ENCODE measurements at places on chromosomes 12 and 14.

- DNase-seq, result no peak
These were observed 1.0 kb downstream of the KLHL33 start for GRCh38 chr14:20434701-20435581.

GRCh38 chr12:14852880-14853279, 9.6 kb upstream of the ART4 start:
- DNase-seq, result no peak

DNA sequence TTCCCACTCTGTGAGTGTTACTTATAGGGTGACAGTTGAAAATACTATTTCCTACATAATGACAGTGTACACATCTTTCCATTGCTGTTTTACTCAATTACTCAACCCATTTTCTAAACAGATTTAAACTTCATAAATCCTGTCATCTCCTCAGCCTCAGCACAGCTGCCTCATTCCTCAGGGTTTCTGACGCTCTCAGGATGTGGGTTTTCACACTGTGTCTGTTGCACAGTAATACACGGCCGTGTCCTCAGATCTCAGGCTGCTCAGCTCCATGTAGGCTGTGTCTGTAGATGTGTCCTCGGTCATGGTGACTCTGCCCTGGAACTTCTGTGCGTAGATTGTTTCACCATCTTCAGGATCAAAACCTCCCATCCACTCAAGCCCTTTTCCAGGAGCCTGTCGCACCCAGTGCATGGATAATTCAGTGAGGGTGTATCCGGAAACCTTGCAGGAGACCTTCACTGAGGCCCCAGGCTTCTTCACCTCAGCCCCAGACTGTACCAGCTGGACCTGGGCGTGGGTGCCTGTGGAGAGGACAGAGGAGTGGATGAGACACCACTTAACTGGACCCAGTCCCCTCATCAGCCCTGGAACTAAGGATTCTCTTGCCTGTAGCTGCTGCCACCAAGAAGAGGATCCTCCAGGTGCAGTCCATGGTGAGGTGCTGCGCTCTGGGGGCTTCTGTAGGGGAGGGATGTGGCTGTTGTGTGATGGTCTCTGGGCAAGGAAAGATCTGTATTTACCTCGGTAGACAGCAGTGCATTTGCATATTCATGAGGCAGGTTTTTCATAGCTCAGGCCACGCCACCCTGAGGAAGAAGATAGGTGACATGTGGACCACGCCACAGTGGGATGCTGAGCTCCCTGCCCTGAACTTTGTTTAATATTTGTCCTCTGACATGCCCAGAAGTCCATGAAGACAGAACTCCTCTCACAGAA, 750.2 kb downstream of the TMEM121 start:
- no peak for DNase-seq

DNA sequence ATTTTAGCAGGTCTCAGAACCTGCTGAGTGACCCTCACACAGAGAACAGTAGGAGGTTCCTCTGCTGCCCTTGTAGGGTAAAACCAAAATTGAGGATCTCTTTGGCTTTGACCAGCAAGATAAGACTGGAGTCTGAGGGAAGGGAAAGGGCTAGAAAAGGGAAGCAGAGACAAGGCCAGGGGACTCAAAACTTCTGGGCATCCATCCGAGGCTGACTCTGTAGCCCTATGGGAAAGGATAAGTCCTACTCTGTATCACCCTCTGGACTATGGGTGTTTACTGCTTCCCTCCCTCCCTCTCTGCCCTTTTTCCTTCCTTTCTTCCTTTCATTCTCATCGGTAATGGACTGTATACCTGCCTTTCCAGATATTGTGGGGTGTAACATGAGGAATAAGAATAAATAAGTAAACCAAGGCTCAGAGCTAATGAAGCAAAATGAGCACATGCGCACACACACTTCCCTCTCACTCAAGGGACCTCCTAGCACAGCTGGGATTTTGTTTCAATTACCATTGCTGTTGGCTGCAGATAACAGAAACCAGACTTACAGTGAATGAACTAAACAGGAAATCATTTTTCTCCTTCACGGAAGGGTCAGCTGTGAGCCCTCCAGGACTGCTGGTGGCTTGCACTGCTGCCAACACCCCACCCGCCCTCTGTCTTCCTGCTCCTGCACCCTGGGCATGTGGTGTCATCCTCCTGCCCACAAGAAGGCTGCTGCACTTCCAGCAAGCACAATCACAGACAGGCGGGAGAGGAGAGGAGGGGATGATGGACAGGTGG, 404.4 kb upstream of the CCDC196 start:
- DNase-seq, result no peak

GRCh38 chr14:93994919-93995682, 2.0 kb upstream of the CCDC197 start:
- no peak for DNase-seq

DNA sequence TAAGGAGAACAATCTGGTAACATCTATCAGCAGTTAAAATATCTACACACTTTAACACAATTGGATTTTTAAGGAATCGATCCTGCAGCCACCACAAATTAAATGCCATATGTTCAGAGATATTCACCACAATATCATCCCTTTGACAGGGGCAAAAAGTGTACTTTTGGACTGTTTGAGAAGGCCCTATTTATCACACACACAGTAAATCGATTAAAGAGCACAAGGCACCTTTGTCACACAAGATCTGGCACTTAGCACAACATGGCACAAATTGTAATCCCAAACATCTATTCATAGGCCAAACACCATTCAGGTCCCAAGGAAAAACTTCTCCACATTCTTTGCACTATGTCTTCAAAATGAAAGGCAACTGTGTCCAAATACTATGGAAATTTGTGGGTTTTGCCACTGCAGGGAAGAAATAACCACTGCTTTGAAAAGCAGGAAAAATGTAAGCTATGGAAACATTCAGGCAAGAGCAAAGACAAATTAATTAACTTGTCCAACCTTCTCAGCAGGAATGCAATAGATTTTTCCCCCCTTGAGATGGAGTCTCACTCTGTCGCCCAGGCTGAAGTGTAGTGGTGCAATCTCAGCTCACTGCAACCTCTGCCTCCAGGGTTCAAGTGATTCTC, 282.5 kb upstream of the TMPO start:
- no peak for DNase-seq

- no peak for DNase-seq
These were observed 2.1 kb upstream of the FAIM2 start for GRCh38 chr12:49905718-49906314.

GRCh38 chr14:29684926-29685325, 242.7 kb downstream of the PRKD1 start:
- no peak for DNase-seq

- no peak for DNase-seq
These were observed 40.5 kb downstream of the RPS29 start for GRCh38 chr14:49545716-49546115.

Measured in skeletal muscle cell (primary cell).